ENCODE measurements at places on chromosomes 7 and 10.

GRCh38 chr10:128005858-128006257 is 99.0 kb downstream of the PTPRE start:
- no peak for DNase-seq

- DNase-seq: no peak
Observed at GRCh38 chr7:511476-512145, 8.0 kb downstream of the PDGFA start.

DNA sequence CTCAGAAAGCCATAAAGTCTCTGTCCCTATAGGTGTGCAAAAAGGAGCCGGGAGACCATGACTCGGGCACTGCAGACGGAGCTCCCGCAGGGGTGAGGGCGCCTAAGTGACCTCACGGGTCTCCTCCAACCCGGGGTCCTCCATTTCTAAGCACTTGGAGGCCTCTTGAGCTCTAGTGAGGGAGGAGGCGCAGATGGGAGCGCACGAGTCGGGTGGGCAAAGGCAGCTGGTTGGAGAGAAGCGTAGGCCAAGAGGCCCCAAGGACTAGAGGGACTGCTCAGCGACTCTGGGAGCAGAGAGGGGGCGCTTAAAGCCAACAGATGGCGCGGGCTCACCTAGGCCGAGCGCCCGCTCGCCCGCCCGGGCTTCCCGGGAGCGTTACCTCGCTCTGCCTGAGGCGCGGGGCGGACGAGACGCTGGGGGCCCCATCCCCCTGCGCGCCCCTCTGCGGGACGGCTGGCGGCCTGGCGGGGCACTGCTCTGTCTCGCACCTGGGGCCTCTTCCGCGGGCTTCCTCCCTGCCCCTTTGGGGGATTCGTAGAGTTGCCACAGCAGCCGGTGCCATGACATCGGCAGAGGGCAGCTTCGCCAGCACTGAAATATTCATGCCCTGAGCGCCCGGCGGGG is 523 bp upstream of the CDH23 start:
- peak; percentile 3 for DNase-seq

DNA sequence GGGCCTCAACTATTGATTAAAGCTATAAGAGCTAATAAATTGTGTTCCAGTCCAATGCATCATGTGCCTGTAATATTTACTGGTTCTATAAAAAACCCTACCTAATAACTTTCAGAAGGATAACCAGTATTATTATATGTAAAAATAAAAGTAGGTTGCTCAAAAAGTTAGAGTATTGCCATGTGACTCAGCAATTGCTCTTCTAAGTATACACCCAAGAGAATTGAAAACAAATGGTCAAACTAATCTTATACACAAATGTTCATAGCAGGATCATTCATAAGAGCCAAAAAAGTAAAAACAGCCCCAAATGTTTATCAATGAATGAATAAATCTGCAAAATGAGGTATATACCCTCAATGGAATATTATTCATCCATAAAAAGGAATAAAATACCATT is 89.5 kb upstream of the TES start:
- no peak for DNase-seq

- DNase-seq: no peak
Observed at GRCh38 chr10:74194545-74194944, 43.5 kb downstream of the ADK start.

GRCh38 chr7:130322615-130323014 is 22.0 kb upstream of the CPA5 start:
- no peak for DNase-seq

DNA sequence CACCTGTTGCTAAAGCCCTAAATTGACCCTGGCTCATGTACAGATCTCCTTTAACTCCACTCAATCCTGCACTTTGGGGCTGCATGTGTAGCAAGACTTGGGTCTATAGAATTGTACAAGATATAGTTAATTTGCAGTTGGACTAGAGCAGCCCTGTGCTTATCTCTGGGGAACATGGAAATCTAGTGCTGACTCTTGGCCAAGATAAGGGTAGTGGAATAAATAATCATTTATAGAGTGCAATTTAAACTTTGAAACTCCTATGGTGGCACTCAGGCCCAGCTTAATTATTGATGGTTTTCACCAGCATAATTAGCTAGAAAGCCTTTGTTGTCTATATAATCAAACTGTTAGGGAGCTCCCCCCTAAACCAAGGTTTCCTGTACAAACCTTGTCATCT is 39.2 kb upstream of the MBL2 start:
- no peak for DNase-seq

- no peak for DNase-seq
Observed at GRCh38 chr10:53918755-53919154, 882.3 kb downstream of the PCDH15 start.

DNA sequence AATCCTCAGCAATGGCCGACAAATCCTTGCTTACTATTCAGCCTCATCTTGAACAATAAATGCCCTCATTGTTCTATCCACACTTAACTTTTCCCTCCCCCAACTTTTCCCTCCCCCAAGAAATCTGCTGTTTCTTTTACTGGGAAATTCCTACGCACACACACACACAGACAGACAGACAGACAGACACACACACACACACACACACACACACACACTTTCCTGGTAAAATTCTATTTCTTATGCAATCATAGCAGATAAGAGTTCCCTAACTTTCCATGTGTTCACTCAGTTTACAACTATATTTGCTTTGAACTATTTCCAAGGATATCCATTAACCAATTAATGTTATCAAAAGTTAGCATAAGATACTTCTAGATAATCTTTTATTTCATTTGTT is 52.9 kb downstream of the RELN start:
- DNase-seq: no peak

DNA sequence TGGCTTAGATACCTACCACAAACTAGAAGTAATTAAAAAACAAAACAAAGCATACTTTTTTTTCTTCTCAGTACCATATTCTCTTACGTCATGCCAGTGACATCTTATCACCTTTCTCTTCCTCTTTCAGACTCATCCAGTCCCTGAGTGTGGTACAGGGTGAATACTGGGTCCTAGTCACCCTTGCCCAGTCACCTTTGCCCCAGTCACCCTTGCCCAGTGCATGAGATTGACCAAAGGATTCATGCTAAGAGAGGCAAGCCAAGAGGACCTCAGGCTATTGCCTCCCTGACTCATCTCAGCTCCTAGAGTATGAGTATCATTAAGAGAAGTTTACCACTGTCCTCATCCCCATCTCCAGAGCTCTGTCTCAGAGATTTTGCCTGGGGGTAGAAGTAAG is 10.0 kb upstream of the TSPAN12 start:
- no peak for DNase-seq

DNA sequence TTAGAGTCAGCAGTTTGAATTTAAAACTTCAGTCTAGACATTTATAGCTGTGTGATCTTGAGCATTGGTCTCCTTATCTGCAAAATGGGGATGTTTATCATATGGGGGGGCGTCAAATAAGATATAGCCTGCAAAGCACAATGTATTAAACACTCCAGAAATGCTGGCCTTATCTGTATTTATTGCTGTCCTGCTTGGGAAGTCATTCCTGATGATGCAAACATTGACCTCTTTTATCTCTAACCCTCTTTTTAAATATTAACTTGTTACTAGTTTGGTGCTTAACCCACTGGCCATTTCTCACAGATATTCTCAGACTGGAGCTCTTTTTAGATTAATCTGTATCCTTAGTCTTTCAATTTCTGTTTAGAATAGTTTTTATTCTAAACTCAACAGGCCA is 13.2 kb downstream of the MRPS33 start:
- no peak for DNase-seq

DNA sequence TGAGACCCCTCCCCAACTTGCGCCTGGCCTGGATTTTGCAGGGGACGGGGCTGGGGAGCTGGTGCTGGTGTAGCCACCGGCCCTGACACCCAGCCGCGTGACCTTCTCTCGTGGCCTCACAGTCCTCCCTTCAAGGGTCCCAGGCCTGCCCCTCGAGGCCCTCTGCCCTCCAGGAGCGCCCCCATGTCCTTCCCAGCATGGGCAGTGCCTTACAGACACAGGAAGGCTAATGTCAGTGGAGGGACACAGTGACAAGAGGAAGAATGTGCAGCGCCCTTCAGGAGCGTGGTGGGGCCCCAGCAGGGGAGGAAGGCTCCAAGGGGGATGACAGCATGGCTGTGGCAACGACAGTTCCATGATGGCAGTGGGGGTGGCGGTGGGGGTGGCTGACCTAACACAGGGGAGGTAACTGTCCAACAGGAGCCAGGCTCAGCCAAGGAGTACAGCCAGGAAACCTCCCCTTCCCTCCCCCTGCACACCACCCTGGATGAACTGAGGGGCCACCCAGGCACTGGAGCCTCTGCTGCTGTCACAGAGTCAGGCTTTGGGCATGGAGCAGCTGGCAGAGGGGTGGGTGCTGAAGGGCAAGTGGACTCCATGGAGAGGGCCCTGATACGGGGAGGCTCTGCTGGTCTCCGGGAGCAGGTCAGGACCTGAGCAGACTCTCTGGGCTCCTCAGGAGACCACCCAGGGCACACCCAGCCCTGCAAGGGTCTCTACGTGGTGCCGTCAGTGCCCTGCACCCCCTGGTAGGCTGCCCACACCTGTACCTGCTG is 76.0 kb upstream of the RET start:
- DNase-seq: no peak

DNA sequence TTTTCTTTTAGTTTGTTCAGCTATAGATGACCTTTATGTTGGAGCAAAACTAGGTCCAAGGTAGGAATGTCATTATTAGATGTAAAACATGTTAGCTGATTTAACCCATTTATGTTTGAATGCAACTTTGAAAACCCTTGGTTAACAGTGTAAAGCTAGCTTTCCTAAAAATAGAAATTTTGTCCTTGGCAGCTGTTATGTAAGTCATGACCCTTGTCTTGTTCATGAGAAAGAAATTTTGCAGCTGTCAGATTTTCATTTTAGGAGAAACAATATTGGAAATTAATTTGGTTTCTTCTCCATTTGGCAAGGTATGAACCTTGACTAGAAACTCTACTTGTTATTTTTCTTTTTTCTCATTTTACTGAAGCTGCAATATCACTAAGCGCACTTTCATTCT is 23.9 kb upstream of the CCAR1 start:
- no peak for DNase-seq

DNA sequence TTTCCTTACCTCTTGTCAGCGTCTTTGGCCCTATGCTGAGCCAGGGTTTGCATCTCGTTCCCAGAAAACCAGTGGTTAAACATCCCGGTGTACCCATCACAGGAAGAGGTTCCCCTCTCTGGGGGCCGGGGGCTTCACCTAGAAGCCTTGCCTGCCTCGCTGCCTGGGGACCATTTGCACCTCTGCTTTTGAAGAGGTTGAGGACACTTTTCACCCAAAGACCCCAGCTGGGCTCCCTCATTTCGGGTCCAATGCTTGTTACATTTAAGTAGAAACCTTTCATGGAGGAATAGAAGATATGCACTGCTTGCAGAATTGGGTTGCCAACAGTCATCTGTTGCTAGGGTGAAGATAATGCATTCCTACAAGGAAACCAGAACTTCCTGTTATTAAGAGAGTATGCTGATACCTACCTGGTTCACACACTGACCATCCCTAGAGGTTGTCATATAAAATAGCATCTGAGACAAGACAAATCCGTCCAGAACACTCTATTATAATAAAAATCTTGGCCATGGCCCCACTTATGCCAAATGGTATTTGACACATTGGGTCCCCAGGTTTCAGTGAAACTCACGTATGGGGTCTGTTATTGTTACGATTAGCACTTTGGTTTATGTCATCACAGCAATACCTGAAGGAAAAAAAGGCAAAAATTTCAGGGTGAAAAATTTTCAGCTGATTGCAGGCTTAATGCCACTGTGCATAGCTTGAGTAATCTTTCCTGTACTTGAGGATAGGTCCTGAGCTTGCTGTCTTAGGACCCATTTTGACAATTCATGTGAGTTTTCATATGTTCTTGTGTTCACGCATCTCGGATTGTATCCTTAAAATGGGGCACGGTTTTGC is 917 bp downstream of the ZNF365 start:
- no peak for DNase-seq

GRCh38 chr10:615583-616152 is 73.8 kb downstream of the DIP2C start:
- DNase-seq: no peak

DNA sequence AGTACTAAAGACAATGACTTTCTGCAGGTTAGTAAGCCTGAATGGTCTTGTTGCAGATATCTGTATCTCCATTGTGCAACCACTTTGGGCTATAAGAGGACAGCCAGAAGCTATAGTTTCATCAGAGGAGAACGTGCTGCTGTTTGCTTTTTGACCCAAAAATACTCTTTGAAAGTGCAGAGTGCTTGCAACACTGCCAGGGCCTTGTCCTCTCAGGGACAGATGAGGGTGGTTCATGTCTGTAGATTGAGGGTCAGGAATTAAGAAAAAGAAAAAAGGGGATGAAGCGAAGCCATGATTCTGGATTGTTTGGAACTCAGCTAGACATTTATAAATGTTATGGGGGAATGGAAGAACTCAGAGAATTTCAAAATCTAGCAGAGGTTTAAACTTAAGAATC is 212.5 kb downstream of the SEC23IP start:
- no peak for DNase-seq

GRCh38 chr7:45192621-45193041 is 35.0 kb downstream of the RAMP3 start:
- no peak for DNase-seq

DNA sequence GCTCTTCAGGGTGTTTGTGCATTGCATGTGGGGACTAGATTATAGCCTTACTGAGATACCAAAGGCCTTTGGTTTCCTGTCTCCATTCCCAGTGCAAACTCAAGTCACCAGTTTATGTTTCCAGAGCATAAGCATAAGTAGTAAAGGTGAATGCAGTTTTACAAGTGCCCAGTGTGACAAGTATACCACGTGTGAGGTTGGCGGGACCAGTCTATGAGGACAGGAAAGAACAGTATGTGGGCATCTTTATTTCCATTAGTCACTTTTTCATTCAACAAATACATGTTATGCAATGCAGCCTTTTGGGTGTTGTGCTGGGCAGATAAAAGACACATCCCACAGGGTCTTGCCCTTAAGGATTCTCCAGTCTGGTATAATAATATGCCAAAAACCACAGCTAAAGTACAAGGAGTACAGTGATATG is 146.5 kb downstream of the ARID5B start:
- DNase-seq: no peak

GRCh38 chr10:95440756-95441546 is 120.2 kb downstream of the SORBS1 start:
- no peak for DNase-seq

- no peak for DNase-seq
Observed at GRCh38 chr10:9709849-9710248, 1307.8 kb upstream of the CELF2 start.

- DNase-seq: no peak
Observed at GRCh38 chr7:101911800-101912715, 94.6 kb downstream of the CUX1 start.
